ENCODE measurements at places on chromosomes 4 and X.

GRCh38 chr4:31058656-31059055, 338.5 kb downstream of the PCDH7 start:
- no peak for DNase-seq

DNA sequence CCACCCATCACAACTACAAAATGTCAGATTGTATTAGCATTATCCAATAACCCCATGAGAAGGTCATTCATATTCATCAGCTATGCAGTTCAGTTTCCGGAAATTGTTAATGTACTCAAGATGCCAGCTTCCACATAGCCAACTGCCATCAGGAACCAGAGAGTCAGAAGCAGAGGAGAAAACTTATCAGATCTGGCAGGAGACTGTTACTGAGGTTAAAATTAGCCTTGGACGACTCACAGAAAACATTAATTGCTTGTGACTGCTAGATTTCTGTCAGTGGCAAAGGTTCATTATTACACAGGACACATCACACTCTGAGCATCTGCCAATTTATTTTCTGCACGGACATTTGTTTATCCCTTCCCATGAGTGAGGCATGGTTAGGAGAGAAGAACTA, 352.8 kb downstream of the DHRSX start:
- DNase-seq: no peak

DNA sequence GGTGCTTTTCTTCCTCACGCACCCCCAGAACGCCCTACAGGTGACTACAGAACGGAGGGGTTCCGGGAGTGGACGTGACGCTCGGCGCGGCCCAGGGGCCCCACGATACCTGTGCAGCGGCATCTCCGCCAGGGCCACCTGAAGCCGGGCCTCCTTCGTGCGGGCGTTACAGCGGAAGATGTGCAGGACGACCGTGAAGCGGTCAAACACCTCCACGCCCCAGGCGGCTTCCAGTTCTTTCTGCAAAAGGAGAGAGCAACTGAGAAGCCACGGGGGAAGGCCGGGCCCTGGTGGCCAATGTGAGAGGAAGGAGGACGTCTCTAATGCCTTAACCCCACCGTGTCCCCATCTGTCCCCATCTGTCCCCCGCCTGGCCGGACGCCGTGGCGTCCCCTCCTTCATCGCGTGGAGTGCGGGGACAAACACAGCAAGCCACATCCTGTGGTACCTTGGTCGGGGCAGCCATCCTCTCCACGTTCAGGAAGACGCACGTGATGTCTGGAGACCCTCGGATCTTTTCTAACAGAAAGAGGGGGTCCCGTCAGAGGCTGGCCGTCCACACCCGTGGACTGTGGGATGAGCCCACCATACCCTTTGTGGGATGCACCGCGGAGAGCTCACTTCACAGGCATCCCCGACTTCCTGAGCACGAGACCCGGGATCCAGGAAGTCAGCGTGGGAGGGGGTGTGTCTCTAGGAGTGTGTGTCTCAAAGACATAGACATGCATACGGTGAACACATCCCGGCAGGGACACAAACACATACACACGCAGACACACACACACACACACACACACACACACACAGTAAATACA, 3.6 kb downstream of the GTPBP6 start:
- DNase-seq: no peak

- DNase-seq: no peak
Measured at GRCh38 chrX:46218373-46218772, 326.8 kb downstream of the ZNF674 start.

DNA sequence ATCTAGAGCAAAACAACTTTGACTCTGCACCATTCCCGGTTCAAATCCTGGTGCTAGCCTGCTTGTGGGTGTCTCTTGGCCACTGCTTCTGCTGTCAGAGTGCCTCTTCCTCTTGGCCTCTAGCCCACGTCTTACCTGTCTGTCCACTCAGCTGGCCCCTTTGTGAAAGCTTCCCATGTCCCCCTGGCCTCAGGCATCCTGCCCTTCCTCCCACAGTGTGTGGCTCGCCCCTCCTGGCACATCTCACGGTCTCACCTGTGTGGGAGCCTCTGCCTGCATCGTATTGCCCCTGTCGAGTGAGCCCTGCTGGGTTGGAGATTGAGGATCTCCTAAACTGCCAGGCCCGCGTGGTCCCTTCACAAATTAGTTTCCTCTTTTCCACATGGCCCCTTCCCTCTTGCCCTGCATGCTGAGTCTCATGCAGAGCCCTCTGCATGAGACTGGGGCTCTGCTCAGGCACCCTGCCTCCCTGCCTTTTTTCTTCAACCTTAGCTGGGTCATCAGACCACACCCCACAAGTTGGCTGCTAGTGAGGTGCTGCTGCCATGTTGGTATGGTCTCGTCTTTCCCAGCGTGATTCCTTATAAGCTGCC, 53.7 kb upstream of the TADA2B start:
- no peak for DNase-seq

DNA sequence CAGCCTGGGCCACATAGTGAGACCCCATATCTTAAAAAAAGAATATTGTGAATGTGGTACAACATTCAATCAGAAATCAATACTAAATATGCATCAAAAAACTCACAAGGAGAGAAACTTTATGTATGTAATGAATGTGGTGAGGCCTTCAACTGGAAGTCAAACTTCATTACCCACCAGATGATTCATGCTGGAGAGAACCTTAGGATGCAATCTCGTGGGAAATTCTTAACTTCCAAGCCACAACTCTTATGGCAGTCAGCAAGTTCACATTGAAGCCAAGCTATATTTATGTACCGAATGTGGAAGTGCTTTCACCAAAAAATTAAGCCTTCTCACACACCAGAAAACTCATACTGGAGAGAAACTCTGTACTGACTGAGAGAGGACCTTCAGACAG, 84.5 kb upstream of the UXT start:
- DNase-seq: no peak

GRCh38 chr4:109005523-109005922, 242.7 kb upstream of the ETNPPL start:
- DNase-seq: no peak

DNA sequence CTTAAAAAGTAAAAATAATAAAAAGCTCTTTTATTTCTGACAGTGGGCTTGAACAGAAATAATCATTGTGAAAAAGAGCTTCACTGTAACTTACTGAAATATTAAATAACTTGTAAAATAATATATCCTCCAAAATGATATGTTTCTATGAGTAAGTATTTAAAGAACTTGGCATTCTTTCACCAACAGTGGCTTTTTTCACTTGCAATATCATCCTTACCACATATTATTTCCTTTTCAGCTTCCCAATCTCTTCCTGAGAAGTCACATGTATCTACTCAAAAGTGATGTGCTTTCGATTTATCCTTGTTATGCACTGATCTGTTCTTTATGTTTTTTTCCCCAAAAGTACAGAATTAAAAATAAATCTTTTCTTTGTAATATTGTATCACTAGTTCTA, 2.2 kb upstream of the PCDH18 start:
- no peak for DNase-seq

DNA sequence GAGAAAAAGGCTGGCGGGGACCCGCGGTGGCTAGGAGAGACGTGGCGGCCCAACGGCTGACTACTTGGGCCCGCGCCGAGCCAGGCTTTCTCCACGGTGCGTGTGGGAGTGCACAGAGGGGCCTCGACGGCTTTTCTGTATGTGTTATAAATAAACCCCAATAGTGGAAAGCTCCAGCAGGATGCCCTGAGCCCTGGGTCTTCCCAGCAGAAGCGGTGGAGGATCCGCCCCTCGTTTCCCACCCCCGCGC, 268 bp upstream of the PRRG1 start:
- DNase-seq: no peak

- no peak for DNase-seq
Measured at GRCh38 chr4:88091378-88091777, 67.1 kb downstream of the ABCG2 start.

DNA sequence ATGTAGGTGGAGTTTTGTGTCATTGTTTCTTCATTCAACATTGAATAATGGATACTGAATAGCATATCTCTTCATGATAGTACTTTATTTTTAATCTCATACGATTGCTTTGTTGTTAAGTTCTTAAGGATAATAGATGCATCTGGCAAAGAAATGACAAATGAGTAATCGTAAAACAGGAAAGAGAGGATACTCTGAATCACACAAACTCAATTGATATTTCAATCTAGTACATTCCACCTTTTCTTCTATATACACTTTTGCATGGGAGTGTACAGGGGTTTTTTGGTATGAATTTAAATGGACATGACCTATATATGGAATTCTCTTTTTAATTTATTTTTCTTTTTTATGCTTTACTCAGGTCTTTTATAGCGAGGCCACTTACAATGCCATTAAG, 186.9 kb upstream of the STK26 start:
- DNase-seq: no peak

DNA sequence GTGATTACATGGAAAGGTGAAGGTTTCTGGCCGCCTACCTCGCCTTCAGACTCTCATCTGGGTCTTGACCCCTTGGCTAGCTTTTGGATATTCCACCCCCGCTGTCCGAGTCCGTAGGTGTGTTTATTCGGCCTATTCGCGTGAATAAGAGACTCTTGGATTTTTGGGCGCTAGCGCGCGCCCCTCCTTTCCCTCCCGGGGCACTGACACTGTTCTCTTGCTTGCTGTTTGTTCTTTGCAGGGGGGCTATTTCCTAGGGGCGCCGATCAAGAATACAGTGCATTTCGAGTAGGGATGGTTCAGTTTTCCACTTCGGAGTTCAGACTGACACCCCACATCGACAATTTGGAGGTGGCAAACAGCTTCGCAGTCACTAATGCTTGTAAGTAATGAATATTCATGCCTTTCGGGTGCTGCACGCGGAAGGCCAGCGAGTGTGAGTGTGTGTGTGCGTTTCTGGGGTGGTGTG, 932 bp downstream of the GRIA2 start:
- DNase-seq: no peak

GRCh38 chr4:139574641-139575040, 18.6 kb upstream of the SETD7 start:
- DNase-seq: no peak

DNA sequence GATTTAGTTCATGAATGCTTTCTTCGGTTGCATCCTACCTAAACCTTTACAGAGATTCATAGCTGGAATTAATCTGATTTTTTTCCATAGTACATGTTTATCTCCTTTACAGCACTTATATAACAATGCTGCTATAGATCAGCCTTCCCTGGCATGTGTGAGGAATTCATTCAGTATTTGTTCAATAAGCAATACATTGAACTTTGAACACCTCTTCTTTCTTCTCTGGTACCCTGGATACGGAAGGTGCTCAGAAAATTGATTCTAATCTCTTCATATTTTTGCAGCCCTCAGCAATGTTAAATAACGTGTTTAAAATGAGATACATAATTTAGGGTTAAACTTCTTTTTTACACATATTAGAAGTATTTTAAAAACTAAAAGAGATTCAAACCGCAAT, 467.4 kb downstream of the TRIML1 start:
- no peak for DNase-seq

DNA sequence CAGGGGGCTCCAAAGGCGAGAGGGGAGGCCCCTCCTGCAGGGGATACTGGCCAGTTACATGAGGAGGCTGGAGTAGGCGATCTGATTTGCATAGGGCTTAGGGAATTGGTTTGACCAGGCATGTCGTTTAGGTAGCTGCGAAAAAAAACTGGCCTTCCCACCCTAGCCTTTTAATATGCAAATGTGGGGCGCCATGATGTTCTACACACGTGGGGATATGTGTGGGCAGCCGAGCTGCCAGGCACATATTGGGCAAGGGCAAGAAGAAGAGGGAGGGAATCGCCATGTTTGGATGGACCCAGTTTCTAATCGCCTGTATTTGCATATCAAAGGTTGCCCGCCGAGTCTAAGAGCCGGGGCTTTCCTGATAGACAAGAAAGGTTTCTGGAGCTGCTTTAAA, 121.3 kb downstream of the PRKX start:
- DNase-seq: no peak

GRCh38 chrX:50799531-50799961, 14.4 kb downstream of the SHROOM4 start:
- DNase-seq: no peak

DNA sequence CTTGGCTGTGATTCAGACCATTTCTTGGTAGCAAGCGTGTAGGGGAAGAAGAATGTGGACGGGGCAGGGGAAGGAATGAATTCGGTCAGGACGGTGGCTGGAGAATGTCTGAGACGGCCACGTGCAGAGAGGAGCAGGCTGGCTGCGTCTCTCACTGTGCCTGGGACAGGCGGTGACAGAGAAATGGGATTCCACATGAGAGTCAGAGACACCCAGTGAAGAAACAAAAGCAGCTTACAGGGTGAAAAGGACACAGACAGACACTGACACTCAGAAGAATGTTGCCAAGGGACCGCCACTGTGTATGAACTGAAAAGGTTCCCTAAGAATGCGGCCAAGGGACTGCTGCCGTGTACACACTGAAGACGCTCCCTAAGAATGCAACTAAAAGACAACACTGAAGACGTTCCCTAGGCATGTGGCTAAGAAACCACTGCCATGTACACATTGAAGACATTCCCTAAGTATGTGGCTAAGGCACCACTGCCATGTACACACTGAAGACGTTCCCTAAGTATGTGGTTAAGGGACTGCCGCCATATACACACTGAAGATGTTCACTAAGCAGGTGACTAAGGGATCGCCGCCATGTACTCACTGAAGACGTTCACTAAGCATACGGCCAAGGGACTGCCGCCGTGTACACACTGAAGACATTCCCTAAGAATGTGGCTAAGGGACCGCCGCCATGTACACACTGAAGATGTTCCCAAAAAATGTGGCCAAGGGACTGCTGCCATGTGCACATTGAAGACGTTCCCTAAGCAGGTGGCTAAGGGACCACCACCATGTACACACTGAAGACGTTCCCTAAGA, 49.1 kb downstream of the DHRSX start:
- no peak for DNase-seq

GRCh38 chrX:150308532-150309157, 54.5 kb upstream of the MAMLD1 start:
- DNase-seq: no peak

- DNase-seq: no peak
Measured at GRCh38 chrX:29044423-29045184, 457.4 kb downstream of the IL1RAPL1 start.

GRCh38 chr4:23884741-23885140, 5.1 kb downstream of the PPARGC1A start:
- DNase-seq: no peak

- no peak for DNase-seq
Measured at GRCh38 chr4:19579608-19580007, 672.1 kb upstream of the SLIT2 start.

DNA sequence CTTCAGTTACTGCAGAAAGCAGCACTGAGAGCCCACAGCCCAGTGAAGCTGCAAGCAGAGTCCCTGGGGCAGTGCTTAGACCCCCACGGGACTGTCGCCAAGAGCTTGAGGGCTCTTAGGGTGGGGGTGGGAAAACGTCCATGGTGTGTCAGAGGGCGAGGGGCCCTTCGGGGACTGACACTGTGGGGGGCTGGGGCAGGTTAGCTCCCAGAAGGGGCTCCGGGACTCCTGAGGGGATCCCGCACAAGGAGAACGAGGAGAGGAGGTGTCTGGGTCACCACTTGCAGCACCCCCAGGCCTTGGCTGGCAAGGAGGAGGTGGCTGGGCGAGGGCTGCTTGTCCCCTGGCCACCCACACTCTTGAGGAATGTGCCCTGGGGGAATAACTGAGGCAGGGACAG, 20.8 kb downstream of the NAT8L start:
- no peak for DNase-seq
